NCI-H1092 (cell line): ENCODE measurements at places on chromosomes 1 and 21.

DNA sequence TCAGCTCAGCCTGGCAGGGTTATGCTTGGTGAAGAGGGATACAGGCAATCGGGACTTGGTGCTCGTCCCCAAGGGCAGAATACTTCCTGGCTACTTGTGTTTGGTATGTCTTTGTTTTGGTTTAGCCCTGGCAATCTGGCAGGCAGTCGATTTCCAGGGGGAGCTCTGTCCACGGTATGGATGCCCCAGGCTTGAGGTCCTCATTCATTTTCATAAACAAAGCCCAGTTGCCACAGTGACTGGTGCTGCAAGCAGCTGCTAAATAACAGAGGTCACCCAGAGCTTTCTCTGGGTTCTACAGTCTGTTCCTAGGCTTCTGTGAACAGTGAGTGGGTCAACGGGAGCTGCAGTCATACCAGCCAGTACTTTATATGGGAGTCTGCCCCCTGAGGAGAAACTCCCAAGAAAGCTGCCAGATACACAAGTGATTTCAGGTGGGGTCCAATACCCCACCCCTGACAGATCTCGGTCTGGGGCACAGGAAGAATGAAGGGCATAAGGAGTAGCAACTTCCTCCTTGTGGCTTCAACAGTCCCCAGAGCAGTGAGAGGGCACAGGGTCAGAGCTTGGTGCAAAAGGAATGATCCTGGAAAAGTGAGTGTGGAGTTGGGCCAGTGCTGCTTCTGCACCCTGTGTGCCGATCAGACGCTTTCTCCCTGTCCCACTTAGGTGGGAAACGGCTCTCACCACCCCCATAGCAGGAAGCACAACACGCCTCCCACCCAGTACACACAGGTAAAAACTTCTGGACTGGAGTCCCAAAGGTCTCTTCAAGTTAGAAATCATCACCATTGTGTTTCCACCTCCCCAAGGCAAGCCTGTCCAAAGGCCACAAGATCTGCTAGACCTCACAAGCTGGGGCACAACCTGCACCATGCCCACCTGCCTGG lies 55.5 kb downstream of the TGFBR3 start:
- DNase-seq, result no peak

- DNase-seq, result no peak
These were observed 1719.5 kb downstream of the MRPL39 start for GRCh38 chr21:23887725-23888306.

GRCh38 chr1:187491082-187491720 lies 662.5 kb downstream of the PLA2G4A start:
- no peak for DNase-seq

DNA sequence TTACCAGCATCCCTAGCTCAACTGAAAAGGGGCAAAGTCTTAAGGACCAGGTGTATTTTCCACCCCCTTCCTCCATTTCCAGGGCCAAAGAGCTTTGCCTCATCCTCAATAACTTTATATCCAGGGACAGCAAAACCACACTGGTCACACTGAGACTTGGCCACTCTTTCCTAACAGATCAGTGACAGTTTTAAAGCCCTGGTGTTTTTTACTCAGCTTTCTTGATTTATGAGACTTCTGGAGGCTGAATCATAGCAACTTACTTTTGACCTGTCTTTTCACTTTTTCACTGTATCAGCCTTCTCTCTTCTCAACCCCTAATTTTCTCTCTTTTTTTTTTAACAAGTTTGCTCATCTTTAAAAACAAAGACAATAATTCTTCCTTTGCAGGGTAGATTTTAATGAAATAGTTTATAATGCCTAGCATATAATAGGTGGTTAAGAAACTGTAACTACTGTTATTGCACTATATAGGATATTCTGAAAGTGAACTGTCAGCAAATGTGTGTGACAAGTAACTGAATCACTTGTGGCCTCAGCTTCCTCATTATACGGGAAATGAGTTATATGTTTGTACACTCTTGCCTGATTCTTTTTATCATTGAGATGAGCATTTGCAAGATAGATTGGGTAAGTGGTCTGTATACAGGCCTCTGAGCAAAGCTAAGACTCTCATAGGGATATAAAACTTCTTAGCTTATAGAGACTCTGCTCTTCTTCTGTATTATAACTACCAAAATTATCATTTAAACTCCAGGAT lies 19.7 kb upstream of the DYNLT5 start:
- no peak for DNase-seq

DNA sequence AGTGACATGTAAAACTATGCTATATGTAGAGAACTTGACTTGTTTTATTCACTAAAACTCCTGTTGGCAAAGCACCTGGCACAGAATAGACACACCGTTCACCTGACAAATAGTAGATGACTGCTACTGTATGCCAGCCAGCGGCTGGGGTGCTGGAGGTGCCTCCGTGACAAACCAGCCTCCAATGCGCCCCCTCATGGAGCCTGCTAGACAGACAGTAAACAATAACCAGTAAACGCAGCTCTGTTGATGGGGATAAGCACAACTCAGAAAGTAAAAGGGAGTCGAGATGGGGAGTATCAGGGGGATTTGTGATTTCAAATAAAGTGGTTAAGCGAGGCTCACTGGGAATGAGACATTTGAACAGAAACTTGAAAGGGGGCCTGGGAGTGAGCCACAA lies 107.2 kb downstream of the PRDM2 start:
- DNase-seq, result no peak

- no peak for DNase-seq
These were observed 49.5 kb downstream of the TRIM11 start for GRCh38 chr1:228356897-228357680.

GRCh38 chr1:40032240-40032891 lies 8.2 kb upstream of the CAP1 start:
- DNase-seq, result peak; percentile 65

DNA sequence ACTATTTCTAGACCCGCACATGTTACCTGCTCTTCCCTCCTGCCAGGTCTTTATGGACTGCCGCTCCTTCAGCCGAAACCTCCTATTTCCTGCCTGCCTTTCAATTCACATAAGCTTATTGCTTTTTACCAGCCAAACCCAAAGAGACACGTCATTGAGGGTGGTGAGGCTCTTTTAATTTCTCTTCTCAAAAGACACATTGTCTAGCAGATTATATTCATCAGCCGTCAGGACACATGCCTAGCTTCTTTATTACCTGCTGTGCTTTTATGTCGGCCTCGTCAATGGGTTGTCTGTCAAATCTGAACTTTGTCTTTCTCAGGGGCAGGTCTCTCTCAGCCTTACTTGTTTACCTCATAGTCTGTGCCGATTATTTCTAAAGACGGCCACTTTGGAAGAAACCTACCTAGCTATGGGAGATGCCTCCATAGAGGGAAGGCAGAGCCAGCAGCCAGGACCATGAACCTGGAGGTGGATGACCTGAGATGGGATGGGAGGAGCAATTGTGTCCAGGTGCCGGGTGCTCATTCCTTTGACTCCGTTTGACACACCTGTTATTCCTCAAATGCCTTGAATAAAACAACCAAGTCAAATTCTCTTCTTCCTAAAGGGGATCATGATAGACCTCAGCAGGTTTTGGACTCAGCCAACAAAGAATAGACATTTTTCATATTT lies 42.0 kb downstream of the ZBTB18 start:
- DNase-seq, result no peak

- DNase-seq, result no peak
These were observed 50.6 kb downstream of the L1TD1 start for GRCh38 chr1:62245201-62245600.

- DNase-seq, result no peak
These were observed 64.5 kb downstream of the LRRC40 start for GRCh38 chr1:70140894-70141293.

DNA sequence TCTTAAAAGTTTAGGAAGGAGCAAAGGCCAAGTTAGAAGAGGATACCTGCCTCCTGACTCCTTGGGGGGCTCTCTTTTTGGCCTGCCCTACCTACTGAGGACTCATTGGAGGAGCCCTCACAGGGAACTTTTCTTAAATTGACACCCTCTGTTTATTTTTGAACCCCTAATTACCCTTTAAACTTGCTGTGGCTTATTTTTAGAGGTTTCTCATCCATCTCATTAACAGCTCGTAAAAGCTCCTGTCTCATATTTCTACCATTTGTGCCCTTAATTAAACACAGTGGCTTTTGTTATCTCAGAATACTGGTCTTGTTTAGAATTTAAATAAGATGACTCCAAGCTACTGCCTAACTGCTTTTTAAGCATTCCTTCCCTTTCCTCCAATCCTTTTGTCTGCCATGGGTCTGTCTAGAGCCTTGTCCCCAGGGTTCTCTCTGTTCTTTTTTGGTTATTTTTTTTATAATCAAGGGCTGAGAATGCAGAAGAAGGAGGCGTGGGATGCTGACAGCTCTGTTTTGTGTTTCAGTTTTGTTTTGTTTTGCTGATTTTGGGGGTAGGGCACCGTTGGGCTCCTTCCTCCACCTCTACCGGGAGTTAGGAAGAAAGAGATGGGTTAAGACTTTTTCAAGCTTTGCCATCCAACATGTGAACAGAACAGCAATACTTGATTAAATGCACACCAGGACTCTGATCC lies 78.0 kb downstream of the SYT6 start:
- no peak for DNase-seq

- DNase-seq, result no peak
These were observed 56.9 kb downstream of the MIER1 start for GRCh38 chr1:66981679-66982078.

DNA sequence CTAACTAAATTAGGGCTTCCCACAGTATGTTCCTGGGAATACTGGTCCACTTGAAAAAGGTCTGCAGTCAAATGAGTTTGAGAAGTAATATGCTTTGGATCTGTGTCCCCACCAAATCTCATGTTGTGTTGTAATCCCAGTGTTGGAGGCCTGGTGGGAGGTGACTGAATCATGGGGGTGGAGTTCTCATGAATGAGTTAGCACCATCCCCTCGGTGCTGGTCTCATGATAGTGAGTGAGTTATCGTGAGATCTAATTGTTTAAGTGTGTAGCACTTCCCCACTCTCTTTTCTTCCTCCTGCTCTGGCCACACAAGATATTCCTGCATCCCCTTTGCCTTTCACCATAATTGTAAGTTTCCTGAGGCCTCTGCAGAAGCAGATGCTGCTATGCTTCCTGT lies 16.9 kb upstream of the DMRTB1 start:
- no peak for DNase-seq

DNA sequence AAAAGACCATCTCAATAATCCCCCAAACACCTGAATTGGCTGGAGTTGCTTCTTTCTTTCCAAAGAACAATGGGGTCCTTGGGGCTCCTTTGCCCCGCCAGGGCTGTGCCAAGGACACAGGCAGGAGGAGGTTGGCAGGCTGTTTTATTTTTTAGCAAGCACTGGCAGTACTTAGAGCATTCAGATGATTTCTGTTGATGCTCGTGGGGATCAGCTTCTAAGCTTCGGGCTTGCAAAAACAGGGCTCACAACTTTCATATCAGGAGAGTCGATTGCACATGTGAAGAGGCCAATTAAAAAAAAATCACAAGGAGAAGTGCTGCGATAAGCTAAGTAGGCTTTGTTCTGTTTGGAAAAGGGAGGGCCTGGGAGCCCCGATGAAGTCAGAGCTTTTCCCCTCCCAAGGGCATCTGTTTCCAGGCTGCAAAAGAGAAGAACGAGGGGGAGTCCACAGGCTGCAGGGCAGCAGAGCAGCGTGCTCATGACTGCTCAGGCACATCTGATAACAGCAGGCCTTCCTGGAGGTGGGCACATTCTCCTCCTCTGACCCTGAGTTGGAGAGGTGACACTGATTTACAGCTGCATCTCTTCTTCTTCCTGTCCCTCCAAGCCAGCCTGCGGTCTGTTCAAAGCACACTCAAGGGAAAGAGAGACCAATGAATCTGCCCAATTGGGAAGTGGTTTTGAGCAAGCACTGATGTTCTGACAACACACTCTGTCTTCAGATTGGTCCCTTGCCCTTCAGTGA lies 27.3 kb upstream of the BCAR3 start:
- peak; percentile 43 for DNase-seq

DNA sequence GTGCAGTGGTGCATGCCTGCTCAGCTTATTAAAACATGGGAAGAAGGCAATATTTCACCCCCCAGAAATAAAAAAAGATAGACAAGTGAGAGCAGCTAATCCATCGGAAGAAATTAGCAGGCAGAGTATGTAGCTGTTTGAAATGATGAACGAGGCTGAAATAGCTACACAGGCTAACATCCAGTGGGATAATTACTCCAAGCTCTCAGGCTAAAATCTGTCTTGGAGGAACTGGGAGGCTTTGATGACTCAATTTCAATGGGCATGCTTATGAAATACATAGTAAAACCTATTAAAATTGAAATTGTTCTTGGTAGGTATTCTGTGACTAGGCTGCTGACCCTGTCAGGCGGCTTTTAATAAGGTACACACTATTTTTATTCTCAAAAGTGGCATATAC lies 84.1 kb upstream of the RRP15 start:
- no peak for DNase-seq

GRCh38 chr1:183966487-183966886 lies 71.0 kb downstream of the COLGALT2 start:
- DNase-seq, result no peak

DNA sequence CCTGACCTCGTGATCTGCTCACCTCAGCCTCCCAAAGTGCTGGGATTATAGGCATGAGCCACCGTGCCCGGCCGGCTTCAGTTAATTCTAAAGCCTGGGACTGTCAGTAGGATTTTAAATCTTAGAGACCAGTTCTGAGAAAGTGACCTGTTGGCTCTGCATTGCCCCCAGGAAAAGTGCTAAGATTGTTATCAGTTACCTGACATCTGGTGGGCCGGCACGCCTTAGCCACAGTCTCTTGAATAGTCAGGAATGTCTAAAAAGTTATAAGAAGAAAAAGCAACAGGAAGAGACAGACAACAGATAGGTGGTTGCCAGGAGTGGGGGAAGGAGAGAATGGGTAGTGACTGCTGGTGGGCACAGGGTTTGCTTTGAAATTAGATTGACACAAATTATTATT lies 35.1 kb downstream of the RABGAP1L start:
- DNase-seq, result no peak

- no peak for DNase-seq
These were observed 23.6 kb downstream of the DISP3 start for GRCh38 chr1:11502516-11502915.

DNA sequence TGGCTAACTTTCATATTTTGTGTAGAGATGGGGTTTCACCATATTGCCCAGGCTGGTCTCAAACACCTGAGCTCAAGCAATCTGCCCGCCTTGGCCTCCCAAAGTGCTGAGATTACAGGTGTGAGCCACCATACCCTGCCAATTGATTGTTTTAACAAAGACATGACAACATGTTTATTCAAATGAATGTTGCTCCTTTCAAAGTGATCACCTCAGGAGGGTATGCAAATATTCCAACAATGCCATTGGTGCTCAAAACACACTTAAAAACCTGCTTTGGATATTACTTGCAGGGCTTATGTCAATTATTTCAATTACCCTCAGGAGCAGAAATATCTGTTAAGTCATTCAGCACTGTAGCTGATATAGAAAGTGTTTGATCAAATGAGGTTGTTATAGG lies 7.9 kb downstream of the LAX1 start:
- no peak for DNase-seq

- DNase-seq, result no peak
These were observed 23.2 kb downstream of the MYBPH start for GRCh38 chr1:203152158-203153034.

- no peak for DNase-seq
These were observed 167.0 kb downstream of the C1orf21 start for GRCh38 chr1:184553845-184554244.

- no peak for DNase-seq
These were observed 34.8 kb upstream of the ADARB1 start for GRCh38 chr21:45039317-45040156.

GRCh38 chr21:46357335-46357604 lies 33.3 kb downstream of the PCNT start:
- no peak for DNase-seq

GRCh38 chr21:44065428-44065827 lies 41.8 kb upstream of the PWP2 start:
- no peak for DNase-seq

GRCh38 chr1:180210008-180210620 lies 19.9 kb upstream of the LHX4 start:
- DNase-seq, result no peak
